ENCODE measurements at places on chromosomes 7 and 10.

GRCh38 chr7:84790882-84791281 lies 396.0 kb downstream of the SEMA3D start:
- no peak for DNase-seq

DNA sequence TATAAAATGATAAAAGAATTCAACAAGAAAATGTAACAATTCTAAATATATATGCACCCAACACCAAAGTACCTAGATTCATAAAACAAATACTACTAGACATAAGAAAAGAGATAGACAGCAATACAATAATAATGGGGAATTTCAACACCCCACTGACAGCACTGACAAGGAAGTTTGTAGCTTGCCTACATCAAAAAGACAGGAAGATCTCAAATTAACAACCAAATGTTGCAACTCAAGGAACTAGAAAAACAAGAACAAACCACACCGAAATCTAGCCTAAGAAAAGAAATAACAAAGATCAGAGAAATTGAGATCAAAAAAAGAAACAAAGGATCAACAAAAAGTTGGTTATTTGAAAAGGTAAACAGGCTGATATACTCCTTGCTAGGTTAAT lies 36.5 kb upstream of the TNKS2 start:
- DNase-seq: no peak

- DNase-seq: no peak
Observed at GRCh38 chr10:70292004-70292403, 8.2 kb upstream of the NPFFR1 start.

DNA sequence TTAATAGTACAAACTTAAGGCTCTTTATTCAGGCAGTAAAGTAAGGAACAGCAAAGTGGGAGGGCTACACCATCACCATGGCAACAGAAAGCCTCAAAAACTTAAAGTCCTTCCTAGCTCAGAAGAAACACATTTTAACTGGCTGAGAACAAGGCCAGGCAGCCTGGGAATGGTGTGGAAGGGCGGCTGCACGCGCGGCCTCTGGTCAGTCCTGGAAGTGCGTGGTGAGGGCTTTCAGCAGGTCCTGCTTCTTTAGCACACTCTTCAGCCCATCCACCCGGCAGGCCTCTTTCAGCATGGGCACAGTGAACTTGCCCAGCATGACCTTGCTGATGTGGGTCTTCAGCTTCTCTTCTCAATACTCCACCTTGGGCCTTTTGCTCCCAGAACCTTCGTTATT lies 133.0 kb downstream of the CYP26A1 start:
- DNase-seq: no peak

DNA sequence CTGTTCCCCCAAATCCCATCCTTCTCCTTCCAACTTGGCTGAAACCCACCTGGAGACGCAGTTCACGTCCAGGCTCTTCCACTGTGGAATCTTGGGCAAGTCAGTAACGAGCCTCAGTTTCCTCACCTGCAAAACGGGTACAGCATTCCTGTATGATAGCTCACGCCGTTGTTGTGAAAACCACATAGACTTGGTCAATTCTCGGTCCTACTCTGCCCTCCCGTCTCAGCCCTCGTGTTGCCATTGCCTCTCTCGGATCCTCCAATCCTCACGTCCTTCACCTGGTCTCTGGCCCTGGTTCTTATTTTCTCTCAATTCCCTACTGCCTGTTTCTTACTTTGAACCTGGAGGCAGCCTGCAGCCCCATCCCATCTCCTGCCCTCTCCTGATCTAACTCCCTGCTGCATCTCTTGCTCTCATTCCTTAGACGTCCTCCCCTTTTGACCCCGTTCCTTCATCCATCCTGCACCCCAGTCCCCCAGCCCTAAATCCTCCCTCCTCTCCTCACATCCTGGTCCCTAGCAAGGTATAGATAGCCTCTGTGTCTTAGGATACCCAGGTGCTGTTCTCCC lies 2.0 kb upstream of the MUC12 start:
- DNase-seq: no peak

DNA sequence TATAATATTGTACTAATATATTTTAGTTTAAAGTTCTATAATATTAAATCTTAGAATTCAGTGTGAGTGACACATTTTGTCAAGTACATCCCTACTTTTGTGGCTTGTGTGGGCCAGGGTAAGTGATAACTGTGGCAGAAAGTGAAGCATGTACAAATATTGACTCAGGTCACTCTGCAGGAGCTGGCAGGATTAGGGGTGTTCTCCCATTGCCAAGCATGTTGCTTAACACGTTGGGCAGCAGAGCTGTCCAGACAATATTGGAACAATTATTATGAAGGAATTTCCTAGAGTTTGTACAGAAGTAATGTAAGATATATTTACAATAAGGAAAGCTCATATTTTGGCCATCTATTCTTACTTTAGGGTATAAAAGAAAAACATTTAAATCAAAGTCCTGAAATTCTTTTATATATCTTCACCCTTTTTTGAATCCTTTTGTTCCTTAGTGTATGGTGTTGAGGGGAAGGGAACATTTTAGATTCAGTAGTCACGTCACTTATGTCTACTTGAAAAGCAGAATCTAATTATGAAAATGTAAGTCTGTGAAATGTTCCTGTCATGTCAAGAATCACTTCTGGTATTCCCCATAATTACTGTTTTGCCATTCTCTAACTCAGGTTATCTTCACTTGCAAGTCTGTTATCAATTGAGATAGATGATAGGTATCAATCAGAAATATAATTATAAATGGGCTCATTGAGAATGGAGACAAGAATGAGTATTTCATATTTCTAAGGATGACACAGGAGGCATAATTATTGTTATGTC lies 4.0 kb downstream of the HDAC9 start:
- no peak for DNase-seq

- no peak for DNase-seq
Observed at GRCh38 chr10:28492116-28492920, 40.6 kb upstream of the WAC start.

DNA sequence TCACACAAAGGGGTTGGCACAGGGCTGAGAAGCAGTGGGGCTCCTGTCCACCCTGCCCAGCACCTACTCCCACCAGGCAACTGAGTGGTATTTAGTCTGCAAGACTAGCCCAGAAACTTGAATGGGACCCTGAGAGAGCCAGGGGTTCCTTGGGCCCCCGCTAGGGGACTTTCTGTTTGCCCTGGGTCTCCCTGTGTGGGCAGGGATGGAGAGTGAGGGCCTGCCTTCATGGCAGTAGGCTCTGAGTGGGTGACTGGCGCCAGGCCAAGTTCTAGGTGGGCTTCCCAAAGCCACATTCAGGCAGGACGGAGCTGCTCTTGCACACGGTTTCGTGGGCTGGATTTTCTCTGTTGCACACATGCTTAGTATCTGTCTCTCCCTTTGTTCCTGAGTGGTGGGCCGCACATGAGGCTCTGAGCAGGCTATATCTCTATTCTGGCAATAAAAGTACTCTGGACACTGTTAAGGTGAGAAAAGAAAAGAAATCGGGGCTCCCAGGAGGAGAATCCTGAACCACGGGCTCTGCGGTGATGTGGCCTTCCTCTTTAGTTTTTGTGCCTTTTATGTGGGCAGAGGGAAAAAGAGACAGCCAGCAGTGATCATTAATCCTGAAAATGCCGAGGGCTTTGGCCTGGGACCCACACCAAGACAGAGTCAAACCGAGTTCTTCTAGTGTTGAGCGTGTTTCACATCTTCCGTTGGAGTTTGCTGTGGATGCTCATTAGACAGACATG lies 26.9 kb downstream of the IL2RA start:
- DNase-seq: no peak

GRCh38 chr10:57849691-57850357 lies 417.9 kb downstream of the IPMK start:
- no peak for DNase-seq

DNA sequence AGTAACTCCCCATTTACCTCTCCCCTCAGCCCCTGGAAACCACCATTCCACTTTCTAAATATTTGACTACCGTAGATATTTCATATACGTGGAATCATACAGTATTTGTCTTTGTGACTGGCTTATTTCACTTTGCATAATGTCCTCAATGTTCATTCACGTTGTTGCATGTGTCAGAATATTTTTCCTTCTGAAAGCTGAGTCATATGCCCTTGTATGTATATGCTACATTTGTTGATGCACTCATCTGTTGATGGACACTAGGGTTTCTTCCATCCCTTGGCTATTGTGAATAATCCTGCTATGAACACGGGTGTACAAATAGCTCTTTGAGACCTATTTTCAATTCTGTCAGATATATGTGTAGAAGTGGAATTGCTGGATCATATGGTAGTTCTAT lies 25.8 kb upstream of the TSPAN13 start:
- DNase-seq: no peak

DNA sequence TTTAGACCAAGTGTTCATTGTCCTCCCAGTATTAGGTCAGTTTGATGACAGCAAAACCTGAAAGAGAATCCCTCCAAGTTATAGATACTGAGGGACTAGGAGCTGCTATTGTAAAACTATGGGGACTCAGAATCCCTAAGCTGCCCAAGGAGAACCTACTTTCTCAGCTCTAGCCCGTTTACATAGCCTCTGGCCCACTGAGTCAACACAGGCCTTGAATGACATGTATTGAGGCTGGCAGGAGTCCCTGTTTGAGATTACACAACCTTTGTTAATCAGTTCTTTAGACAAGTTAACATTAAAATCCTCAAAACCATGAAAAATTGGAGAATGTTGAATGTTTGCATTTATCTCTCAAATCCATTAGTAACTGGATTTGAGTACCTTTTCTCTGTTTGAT lies 1079.0 kb downstream of the KCNMA1 start:
- no peak for DNase-seq

DNA sequence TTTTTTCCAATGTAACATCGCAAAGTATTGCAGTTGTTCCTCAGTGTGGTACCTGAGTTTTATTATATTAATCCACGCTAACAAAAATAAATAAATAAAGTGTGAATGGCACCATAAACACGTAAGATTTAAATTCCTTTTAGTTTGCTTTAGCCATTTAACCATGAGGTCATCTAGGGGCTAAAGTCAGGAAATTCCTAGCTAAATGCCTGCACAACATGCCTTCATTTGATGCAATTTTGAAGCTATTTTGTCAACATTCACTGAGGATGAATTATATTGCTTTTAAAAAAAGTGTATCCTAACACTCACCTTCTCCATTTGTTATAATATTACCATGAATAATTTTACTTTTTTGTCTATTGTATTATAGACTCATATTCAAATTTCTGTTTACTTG lies 714.4 kb downstream of the GATA3 start:
- DNase-seq: no peak

DNA sequence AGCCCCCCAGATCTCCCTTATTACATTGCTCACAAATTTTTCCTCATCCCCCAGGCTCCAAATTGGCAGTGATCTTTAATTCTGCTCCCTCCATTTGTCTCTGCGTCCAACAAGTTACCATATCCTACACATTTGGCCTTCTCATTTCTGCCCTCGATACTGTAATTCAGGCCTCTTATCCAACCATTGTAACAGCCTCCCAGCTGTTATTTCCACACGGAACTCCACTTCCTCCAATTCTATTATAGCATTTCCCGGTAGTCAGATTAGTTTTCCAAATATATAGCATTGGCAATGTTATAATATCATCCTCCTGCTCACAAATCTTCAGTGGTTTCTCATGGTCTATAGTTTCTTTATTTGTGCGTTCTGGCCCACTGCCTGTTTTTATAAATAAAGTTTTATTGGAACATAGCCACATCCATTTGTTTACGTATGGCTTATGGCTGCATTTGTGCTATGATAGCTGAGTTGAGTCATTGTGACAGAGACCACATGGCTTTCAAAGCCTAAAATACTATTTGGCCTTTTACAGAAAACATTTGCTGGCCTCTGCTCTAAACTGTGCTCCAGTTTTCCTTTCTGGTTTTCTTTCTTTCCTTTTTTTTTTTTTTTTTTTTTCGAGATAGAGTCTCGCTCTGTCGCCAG lies 126.5 kb upstream of the ZNF438 start:
- DNase-seq: no peak

- DNase-seq: no peak
Observed at GRCh38 chr10:128527711-128528110, 401.5 kb upstream of the MKI67 start.

GRCh38 chr10:30073045-30073766 lies 13.8 kb upstream of the JCAD start:
- no peak for DNase-seq

- DNase-seq: no peak
Observed at GRCh38 chr10:70269741-70270140, 14.1 kb downstream of the NPFFR1 start.

GRCh38 chr10:15763006-15763405 lies 43.3 kb upstream of the ITGA8 start:
- no peak for DNase-seq

- DNase-seq: no peak
Observed at GRCh38 chr10:26468700-26469099, 30.6 kb downstream of the APBB1IP start.

Data from 8988T (cell line).